ENCODE measurements at places on chromosomes 1 and 21.

DNA sequence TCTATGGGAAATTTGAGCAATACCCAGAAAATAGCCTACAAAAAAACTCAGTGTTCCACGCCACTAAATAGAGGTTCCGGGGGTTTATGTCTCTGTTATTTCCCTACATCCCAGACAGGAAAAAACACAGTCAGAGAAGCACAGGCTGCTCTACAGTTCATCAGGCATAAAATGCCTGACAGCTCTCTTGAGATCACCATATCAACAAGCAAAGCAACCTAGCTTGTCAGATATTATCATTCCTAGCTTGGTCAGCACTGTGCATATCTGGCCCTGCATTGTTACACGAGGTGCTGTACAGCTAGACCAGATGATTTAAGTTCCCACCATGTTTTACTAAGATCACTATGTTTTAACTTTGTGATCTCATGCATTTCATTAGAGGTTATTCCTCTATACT lies 172.6 kb downstream of the PTPRC start:
- DNase-seq = no peak

- no peak for DNase-seq
Measured at GRCh38 chr1:160748878-160749269, 9.8 kb downstream of the SLAMF7 start.

DNA sequence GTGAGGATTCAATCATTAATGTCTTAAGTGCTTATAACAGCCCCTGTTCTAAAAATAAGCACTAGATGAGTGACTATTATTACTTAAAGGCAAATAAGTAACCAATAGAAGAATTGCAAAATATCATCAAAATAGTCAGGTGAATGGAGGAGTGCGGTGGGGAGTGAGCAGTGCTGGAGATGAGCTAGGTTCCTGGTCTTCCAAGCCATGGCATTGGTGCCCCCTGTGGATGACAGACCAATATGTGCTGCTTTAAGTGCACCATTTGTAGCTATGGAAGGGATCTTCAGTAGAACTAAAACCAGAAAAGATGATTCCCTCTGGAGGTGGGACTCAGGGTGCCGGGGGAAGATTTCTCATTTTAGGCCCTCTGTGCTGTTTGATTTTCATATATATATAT lies 46.1 kb upstream of the SLC30A1 start:
- no peak for DNase-seq

DNA sequence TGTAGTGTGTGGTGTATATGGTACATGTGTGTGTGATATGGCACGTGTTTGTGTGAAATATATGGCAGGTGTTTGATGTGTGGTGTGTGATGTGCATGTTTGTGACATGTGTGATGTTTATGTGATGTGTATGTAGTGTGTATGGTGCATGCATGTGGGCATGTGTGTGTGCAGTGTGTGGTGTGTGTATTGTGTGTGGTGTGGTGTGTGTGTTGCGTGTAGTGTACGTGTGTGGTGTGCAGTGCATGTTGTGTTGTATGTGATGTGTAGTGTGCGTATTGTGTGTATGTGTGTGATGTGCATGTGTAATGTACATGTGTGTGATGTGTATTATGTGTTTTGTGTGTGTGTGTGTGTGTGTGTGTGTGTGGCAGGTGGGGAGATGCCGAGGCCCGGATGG lies 65.7 kb downstream of the SLC19A1 start:
- DNase-seq = no peak

All from amniotic stem cell (primary cell).